ENCODE measurements at places on chromosomes 12 and 14.

GRCh38 chr12:66623455-66623854 is 55.4 kb downstream of the GRIP1 start:
- no peak for DNase-seq

DNA sequence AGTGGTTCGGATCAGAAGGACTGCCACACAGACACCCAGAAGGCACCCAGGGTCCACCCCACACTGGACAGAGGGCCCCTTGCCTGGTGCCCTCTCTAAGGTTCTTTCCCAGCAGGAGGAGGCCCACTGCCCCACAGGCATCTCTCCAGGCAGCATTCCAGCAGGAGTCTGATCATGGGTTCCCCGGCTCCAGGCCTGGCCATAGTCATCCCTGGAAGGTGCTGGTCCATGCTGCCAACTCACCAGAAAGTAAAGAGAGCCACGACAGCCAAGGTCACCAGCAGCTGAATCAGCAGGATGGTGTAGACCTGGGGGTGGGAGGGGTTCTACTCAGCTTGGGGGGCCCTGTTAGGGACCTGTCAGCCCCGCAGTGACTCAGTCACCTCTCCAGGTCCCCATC is 6.4 kb downstream of the FAIM2 start:
- DNase-seq = no peak

GRCh38 chr12:13313886-13314285 is 117.4 kb downstream of the EMP1 start:
- DNase-seq = no peak

- DNase-seq = no peak
Measured at GRCh38 chr12:113060336-113060960, 3.9 kb downstream of the DTX1 start.

DNA sequence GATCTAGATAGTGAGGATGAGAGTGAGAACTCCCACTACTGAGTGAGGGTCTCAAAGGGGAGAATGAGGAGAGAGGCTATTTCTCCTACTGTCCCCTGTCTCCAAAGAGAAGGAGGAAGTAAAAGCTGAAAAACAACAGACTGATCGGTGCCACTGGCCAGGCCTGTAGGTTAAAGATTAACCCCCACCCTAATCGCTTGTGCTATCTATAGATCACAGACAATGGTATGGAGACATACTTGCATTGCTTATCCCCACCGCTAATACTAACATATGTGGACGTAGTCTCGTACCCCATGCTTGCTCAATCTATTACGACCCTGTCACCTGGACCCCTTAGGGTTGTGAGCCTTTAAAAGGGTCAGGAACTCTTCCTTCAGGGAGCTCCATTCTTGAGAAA is 777.9 kb upstream of the TMEM132C start:
- no peak for DNase-seq

GRCh38 chr12:23581913-23582312 is 367.6 kb downstream of the SOX5 start:
- no peak for DNase-seq

GRCh38 chr12:111359231-111359913 is 9.5 kb downstream of the PHETA1 start:
- no peak for DNase-seq

- no peak for DNase-seq
Measured at GRCh38 chr14:31966896-31967668, 110.0 kb upstream of the ARHGAP5 start.

GRCh38 chr12:77500089-77500488 is 330.6 kb upstream of the NAV3 start:
- no peak for DNase-seq

DNA sequence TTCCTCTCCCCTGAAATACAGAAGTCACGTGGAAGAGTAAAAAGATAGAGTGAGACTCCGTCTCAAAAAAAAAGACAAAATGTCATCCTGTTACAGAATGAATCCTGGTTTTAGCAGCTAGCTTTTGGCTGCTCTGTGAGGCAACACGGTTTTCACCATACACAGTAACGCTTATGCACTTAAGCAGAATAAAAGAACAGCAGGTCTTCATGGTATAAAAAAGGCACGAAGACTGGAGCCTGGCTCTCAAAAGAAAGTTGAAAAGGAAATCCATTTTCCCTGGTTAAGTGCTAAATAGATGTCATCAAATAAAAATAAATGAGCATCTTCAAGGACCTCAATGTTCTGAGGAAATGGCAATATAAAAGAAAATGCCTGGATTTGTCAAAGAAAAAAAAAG is 444.1 kb downstream of the IPO8 start:
- no peak for DNase-seq

- DNase-seq = no peak
Measured at GRCh38 chr12:53052419-53053217, 2.8 kb downstream of the TNS2 start.

GRCh38 chr14:32507029-32507984 is 178.2 kb downstream of the AKAP6 start:
- DNase-seq = no peak

GRCh38 chr12:885701-886100 is 63.8 kb downstream of the RAD52 start:
- DNase-seq = no peak

DNA sequence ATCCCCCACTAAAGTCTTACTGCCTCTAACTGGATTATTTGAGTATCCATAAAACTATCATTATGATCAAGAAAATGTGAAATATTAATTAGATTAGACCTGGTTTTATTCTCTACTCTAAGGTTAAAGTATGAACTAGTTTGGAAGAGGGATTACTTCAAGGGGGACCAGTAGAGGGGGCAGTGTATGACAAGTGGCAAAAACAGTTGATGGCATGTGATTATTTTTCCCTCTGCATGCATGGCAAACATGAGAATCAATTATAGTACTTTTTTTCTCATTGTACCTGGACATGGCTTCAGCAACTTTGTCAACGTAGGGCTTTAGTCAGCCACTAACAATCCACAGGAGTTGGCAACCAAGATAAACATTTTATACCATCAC is 145.0 kb upstream of the SLC38A2 start:
- no peak for DNase-seq

DNA sequence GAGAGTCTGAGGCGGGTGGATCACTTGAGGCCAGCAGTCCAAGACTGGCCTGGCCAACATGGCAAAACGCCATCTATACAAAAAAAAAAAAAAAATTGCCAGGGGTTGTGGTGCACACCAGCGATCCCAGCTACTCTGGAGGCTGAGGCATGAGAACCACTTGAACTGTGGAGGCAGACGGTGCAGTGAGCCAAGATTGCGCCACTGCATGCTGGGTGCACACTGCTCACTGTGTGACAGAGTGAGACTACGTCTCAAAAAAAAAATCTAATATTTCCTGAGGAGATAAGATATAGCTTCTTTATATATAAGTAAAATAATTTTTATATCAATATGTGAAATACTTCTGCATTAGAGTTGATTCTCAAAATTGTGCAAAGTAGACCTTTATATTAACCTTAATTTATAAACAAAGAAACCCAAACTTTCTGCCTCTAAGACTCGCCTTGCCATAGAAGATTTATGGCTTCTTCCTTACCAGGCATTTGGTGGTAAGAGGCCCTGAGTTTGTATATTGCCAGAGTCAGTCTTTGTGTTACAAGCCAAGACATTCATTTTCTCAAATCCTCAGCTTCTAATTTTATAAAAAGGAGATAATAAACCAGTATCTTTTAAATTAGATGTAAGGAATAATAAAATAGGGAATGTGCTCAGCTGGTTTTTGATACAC is 1226.7 kb downstream of the FLRT2 start:
- no peak for DNase-seq

GRCh38 chr14:102219316-102219715 is 79.6 kb downstream of the WDR20 start:
- DNase-seq = no peak

DNA sequence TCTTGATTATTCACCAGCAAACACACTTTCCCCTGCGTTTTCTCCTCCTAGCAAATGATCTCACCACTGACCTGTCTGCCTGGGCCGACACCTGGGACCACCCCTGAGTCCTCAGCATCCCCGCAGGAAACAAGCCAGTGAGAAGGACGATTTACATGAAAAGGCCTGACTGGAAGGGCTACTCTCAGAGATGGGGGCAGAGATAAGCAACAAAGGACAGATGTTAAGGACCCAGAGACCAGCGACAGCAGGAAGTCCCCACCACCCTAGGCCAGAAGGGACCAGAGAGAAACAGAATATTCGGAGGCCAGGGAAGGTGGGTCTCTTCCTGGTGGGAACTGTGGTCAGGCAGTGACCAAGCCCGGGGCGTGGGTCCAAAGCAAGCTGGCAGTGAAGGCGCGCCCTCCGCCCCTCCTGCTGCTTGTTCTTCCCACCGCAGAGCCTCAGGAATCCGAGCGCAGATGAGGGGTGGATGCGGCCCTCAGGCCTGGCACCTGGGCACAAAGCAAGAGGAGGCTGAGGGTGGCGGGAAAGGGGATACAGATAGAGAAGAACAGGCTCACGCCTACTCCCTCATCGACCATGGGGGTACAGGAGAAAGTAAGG is 55.8 kb downstream of the STX2 start:
- no peak for DNase-seq

DNA sequence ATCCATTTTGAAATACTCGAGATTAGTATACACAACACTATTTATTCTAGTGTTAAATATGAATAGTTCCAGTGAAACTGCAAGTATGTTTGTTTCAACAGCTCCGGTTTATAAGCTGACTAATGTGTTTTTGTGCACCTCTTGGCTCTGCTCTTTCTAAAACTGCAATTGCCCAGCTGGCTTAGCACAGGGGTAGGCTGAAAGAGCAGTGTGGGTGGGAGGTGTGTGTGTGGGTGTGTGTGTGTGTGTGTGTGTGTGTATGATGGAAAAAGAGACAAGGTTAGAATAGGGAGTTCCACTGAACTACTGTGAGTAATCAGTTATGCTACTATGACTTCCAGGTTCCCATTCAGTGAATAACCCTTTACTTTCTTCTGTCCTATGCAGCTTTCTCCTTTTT is 37.8 kb upstream of the DDHD1 start:
- DNase-seq = no peak

- no peak for DNase-seq
Measured at GRCh38 chr12:65522956-65523860, 244.7 kb downstream of the MSRB3 start.

GRCh38 chr14:95495538-95496025 is 20.9 kb downstream of the SYNE3 start:
- DNase-seq = no peak

DNA sequence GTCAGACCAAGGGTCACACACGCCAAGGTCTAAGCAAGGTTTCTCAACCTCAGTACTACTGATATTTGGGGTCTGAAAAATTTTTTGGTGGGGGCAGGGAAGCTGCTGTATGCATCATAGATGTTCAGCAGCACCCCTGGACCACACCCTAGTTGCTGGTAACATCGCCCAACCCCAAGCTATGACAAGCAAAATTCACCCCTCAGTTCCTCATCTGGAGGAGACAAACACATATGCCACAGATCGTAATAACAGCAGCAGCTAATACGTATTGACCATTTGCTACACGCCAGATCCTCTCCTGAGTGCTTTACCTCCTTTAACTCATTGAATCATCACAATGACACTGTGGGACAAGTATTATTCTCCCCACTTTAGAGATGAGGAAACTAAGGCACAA is 46.4 kb downstream of the ACTN1 start:
- no peak for DNase-seq

- no peak for DNase-seq
Measured at GRCh38 chr12:52366738-52367485, at the start of gene KRT85. TSS of gene KRT85 (minus strand) at chr12:52367481. CDS start at chr12:52367405, 76 bp downstream.

DNA sequence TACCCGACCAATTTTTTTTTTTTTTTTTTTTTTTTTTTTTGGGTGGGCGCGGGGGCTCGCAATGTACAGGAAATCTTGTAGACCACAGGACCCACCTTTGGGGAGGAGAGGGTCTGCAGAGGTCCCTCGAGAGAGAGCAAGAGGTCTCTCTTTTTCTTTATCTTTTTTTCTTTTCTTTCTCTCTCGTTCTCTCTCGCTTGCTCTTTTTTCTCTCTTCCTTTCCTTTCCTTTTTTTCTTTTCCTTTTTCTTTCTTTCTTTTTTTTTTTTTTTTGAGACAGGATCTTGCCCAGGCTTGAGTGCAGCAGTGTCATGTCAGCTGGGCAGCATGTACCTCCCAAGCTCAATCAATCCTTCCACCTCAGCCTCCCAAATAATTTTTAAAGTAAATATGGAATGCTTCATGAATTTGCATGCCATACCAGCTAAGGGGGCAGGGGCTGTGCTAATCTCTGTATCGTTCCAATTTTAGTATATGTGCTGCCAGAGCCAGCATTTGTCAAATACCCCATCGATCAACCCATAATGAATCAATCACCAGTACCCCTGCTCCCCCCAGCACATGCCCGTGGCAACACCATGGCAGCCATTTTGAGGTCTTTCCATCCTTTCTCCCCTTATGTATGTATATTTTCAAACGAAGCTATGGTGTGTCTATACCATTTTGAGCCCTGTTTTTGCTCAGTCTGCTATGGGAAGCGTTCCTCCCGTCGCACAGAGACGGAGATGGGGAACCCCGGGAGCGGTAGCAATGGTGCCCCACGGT is 9.3 kb downstream of the PAPLN start:
- DNase-seq = no peak

DNA sequence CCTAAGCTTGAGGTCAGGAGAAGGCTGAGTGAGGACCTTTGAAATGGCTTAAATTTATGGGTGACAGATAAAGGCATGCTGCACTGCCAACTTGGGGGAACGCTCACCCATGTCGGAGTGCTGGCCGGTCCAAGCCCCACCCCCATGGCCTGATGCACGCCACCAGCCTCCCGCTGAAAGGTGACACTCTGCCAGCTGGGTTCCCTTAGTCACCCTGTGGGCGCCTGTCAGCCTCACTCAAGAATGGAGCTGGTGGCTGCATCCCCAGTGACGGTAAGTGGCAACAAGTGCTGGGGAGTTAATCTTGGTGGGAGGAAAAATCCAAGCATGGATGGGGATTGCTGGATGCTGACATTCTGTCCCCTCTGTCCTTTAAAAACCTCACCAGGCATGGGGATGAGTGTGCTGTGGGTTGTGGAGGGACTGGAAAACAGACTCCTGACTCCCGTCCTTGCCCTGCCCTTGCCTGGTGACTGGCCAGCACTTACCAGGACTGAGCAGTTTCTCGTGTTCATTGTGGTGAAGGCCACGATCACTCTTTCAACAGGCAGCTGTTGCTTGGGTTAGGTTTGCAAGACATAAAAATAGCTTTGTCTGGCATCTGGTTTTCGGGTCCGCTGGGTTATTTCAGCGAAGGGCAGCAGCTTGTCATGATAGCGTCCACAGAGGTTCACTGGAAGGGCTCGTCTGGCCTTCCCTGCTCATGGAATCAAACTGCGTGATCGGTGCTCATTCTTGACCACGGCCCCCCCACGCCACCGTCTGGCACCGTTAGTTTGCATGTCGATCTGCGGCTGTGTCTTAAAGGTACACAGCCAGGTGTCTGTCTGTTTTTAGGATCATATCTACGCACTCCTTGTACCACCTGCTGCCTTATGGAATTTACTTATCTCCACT is 15.0 kb downstream of the ACACB start:
- DNase-seq = no peak

DNA sequence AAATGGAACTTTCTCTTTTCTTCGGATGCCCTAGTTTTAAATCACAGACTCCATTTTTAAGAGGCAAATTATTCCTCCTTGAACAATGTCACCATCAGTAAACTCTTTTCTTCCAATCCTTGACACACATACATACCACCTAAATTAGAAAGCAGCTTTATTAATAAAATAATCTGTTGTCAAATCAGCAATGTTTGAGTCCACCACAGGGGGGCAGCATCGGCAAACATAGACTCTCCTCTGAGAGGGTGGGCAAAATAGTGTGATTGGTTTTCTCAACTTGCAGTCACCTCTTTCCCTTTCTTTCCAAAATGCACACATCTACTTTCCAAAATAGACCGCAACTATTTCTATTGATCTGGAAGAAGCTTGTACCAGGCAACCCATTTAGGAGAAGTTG is 438.4 kb upstream of the OR4E1 start:
- DNase-seq = peak; percentile 25

- no peak for DNase-seq
Measured at GRCh38 chr12:106006382-106006781, 132.4 kb downstream of the NUAK1 start.
